SJCRH30 (cell line): ENCODE measurements at places on chromosomes 11 and 22. TPM values are rescaled to one million over a fixed set of nuclear protein-coding genes. Genes with fewer than 3 reads are reported as not detected.

The PDE3B gene
- total RNA-seq = 23.5 and 26.0 TPM in 2 replicates

The OR51E2 gene
- not detected in 2 replicates for total RNA-seq

The SOX10 gene
- not detected in 2 replicates for total RNA-seq

The KRTAP5-9 gene
- not detected in 2 replicates for total RNA-seq

The SCGB1C1 gene
- total RNA-seq = not detected in 2 replicates

The C11orf87 gene
- total RNA-seq = not detected in 2 replicates

The HIKESHI gene
- total RNA-seq = 78.6 and 85.1 TPM in 2 replicates

The FAM180B gene
- 0.16 and 0.43 TPM in 2 replicates for total RNA-seq

The CALCA gene
- total RNA-seq = not detected in 2 replicates

The UCP3 gene
- 0.53 and 1.2 TPM in 2 replicates for total RNA-seq

The FREY1 gene
- total RNA-seq = 1.8 and 2.1 TPM in 2 replicates
